H7 (cell line): ENCODE measurements at places on chromosomes 7 and 10. TPM values are rescaled to one million over a fixed set of nuclear protein-coding genes. Genes with fewer than 3 reads are reported as not detected.

- DNase-seq, result no peak
These were observed 397.5 kb downstream of the CDC14C start for GRCh38 chr7:49321843-49322242.

- no peak for DNase-seq
These were observed 106.9 kb downstream of the INSYN2A start for GRCh38 chr10:127089446-127089845.

- DNase-seq, result peak; percentile 88
These were observed at the start of gene EGFR for GRCh38 chr7:55018361-55019190. Gene EGFR (plus strand): TSS chr7:55019017. CDS start chr7:55019278, 261 bp downstream.

- no peak for DNase-seq
These were observed 236.5 kb upstream of the KAT6B start for GRCh38 chr10:74589851-74590250.

DNA sequence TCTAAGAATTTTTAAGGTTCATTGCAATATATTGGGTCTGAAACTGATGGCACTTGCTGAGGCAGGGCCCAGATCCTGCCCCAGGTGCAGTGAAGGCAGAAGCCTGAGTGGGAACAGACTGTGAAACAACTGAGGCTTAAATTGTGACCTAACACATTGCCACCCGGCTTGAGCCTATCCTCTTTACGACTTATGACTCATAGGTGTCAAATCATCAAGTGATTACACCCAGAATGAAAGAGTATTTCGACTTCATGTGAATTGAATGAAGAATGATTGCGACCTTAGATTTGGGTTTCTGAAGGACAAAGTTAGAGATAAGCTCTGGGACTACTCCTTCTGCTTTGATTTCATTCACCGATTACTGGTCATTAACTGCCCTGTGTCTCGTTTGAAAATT lies 200.9 kb downstream of the CREB5 start:
- DNase-seq, result no peak

- no peak for DNase-seq
These were observed 111.8 kb downstream of the MYL10 start for GRCh38 chr7:101517304-101517703.

- DNase-seq, result peak; percentile 82
These were observed 692 bp downstream of the NEURL1 start for GRCh38 chr10:103493916-103494877.

DNA sequence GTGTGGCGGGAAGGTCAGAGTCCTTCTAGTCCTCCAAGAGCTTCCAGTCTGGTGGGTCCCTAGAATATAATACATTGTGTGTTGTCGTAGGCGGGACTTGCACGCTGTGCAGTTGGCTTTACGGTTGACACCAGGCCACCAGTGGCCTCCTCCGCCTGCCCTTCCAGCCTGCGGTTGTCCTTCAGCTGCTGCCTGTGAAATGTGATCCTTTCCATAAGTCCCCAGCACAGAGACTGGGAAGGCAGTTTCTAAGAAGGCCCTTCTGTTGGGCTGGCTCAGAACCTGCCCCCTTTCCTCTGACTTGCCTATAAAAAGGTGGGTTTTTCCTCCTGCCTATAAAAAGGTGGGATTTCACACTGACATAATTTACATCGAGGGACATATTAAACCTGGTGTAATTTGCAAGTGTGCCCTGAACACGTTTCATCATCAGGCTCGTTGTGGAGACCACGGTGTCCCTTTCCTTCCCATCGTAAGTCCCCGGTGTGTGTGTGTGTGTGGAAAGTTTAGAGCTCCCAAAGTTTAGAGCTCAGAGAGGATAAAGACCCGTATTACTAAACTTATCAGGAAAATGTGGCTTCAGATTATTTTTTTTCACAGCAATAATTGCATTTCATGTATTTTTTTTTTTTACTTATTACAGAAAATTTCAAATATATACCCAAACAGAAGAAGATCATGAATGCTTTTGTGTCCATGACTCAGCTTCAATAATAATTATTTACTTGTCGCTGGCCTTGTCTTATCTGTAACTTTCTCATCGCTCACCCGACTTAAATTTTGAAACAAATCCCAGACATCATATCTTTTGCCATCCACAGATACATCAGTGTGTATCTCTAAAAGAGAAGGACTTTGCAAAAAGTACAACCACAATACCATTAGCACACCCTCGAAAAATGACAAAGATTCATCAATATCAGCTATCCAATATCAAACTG lies 45.1 kb downstream of the CUX1 start:
- no peak for DNase-seq

DNA sequence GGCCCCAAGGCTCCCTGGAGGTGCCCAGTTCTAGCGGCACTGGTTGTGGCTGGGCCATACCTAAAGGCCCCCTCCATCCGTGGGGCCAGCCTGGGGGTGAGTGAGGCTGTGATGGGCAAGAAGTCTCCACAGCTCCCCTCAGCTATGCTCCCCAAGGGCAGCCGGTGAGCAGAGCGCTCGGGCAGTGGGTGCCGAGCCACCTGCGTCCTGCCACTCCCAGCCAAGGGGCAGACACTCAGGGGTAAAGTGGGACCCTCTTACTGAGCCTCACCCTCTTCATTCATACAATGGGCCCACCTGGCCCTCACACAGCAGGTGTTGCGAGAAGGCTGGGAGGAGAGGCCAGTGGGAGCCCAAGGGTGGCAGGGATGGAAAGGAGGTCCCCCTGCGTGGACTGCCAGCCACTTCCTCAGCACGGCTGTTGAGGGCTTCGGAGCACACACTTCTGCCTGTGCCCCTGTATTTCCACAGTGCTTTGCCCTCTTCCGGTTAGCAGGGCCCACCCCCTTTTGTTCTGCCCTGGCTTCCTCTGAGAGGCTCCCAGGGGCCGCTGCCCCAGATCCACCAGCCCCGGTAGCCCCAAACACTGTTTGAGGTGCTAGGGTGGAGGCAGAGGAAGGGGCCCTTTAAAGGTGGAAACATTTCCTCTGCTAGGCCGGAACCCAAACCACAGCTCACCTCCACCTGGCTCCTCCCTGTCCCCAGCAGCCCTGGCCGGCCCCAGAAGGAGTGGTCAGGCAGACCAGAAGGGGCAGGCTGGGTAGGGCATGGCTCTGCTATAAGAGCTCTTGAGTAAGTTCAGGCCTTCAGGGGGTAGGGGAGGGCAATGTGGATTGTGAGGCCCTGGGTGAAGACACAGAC lies 16.4 kb upstream of the C10orf105 start:
- DNase-seq, result peak; percentile 73

DNA sequence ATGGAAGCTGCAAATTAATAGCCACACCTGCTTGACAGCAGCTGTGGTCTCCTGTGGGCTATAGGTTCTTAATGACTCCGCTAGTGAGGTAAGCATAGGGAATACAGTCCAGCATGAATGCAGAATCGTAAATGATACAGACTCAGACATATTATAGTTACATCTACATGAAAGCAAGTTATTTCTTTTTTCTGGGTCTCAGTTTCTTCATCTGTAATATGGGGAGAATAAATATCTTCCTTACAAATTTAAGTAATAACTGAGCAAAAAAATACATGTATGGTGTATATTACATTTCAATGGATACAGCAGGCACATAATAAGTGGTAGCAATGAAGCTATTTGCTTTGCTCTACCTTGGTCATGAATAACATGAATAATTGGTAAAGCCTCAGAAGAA lies 245.9 kb upstream of the RHOBTB1 start:
- no peak for DNase-seq

GRCh38 chr10:44981172-44982113 lies 2.8 kb upstream of the DEPP1 start:
- DNase-seq, result no peak

GRCh38 chr7:101265622-101266516 lies 21.0 kb upstream of the FIS1 start:
- no peak for DNase-seq

STEAP1 gene
- 1.9 and 3.3 TPM in 2 replicates for total RNA-seq

VWDE gene
- 9.7 and 22.8 TPM in 2 replicates for total RNA-seq

TMEM130 gene
- total RNA-seq, result 0.24 and 0.37 TPM in 2 replicates

SFTPD gene
- total RNA-seq, result 0.21 and 1.5 TPM in 2 replicates

CYP2C18 gene
- total RNA-seq, result 0.89 TPM in 1 of 2 replicates, not detected in the other

NEUROG3 gene
- 0.14 and 1.4 TPM in 2 replicates for total RNA-seq
